CD4-positive, alpha-beta T cell treated with Interleukin-6 for 4 hours (primary cell): ENCODE measurements at places on chromosomes 4 and X.

DNA sequence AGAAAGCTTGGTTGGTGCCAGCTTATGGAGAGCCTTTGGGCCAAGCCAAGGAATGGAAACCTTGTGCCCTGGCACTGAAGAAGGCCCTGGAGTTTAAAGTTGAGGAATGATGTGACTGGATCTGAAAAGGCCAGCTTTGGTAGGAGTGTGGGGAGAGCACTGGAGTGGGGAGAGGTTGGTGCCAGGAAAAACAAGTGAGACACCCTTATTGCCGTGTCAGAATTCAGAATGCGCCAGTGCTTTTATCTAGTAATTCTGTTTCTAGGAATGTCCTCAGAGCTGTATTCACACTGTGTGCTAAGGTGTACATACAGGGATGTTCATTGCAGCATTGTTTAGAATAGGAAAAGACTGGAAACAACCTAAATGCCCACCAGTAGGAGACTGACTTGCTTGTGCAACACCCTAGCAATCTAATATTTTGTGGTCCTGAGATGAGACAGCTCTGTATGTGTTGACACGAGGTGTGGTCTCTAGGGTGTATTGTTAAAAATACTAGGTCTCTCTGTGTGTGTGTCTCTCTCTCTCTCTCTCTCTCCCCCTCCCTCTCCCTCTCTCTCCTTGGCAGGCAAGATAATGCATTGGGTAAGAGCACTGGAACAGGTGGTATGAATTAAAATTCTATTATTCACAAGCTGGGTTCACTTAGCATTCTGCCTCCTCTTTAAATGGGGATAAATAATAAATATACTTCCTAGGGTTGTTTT lies 107.8 kb downstream of the GATB start:
- no peak for DNase-seq

GRCh38 chr4:147822128-147822527 lies 90.2 kb downstream of the ARHGAP10 start:
- DNase-seq: no peak

DNA sequence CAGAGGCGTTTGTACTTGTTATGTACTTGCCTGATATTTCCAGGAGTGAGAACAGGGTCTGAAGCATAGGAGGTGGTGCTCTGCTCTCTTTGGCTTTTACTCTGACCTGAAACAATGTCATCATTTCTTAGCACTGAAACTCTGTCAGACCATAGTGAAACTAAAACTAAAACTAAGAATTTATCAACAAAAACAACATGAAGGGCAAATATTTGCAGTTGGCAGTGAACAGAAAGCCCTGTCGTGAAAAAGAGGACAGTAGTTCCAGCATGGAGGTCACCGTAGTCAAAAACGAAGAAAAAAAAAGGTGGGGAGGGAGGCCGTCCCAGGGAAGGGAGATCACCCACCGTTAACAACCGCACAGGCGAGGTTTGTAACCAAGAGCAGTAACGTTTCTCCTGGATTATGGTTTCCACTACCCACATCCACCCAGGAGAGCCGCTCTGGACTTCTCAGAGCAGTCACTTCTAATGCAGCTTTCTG lies 97.5 kb downstream of the ANK2 start:
- no peak for DNase-seq

DNA sequence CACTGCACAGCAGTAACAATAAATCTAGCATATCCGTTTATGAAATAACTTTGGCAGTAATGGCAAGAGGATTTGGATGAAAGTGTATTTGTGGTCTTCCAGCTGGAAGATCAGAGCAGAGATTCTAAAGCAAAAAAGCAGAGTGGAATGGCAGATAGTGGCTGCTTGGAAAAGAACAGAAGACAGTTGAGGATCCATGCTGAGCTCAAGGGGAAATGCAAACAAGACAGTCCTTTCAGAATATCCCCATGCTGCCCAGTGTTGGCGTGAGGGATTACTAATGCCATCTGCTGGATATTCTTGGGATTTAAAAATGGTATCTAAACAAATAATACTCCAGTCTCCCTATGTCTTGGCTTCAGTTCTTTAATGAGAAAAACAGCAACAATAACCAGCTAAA lies 629.1 kb upstream of the ATOH1 start:
- DNase-seq: no peak

GRCh38 chrX:146109362-146109761 lies 291.7 kb downstream of the SLITRK2 start:
- DNase-seq: no peak

DNA sequence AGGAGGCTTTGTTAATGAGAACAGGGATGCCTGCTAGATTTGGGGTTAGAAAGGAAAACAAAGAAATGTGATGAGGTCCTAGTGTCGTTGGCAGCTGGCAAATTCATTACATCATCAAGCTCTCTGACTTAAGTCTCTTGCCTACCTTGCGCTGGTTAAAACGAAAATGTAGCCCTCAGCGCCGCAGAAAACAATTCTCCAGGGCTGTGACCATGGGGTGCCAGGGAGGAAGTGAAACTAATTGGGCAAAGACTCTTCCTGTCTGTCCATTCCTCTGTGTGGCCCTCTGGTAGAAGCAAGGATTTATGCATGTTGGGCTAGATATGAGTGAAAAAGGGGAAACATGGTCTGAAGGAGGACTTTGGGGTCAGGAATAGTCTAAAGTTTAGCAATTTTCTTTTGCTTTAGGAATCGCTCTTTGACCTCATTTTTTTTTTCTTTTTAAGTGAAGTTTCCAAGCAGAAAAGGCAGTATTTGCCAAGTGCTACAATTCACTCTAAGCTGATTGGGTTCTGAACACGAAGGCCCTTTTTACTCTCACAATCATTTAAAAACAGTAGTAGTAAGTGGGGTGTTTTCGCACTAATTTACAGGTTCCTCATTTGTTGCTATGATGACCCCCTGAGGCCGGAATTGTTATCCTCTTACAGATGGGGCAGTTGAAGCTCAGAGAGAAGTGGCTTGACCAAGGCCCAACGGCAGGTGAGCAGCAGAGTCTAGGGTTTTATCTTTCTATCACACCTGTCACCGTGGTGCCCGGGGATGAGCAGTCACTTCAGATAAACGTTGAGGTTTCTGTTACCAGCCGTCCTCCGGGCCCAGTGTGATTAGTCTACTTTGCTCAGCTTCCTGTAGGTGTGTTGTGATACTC lies 27.3 kb upstream of the CHRNA9 start:
- peak; percentile 86 for DNase-seq

- no peak for DNase-seq
Observed at GRCh38 chr4:39719804-39720580, 22.1 kb downstream of the UBE2K start.

DNA sequence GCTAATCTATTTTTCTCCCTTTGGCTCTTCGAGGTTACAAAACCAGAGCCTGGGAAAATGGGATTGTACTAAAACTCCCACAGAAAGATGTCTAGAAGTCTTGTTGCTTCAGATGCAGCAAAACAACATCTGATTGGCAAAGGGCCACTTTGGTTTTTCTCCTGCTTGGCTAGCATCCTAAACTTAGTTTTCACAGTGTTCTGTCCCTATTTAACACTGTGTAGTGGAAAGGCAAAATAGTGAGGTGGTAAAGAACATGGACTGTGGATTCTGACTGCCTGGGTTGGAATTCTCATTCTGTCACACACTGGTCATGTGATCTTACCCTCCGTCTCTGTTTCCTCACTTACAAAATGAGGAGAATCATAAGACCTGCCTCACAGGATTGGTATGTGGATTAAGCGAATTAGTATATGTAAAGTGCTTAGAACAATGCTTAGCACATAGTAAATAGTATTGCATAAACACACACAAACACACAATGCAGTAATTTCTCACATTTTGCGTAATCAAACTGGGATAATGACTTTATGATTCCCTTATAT lies 23.5 kb downstream of the TIGD2 start:
- DNase-seq: no peak

DNA sequence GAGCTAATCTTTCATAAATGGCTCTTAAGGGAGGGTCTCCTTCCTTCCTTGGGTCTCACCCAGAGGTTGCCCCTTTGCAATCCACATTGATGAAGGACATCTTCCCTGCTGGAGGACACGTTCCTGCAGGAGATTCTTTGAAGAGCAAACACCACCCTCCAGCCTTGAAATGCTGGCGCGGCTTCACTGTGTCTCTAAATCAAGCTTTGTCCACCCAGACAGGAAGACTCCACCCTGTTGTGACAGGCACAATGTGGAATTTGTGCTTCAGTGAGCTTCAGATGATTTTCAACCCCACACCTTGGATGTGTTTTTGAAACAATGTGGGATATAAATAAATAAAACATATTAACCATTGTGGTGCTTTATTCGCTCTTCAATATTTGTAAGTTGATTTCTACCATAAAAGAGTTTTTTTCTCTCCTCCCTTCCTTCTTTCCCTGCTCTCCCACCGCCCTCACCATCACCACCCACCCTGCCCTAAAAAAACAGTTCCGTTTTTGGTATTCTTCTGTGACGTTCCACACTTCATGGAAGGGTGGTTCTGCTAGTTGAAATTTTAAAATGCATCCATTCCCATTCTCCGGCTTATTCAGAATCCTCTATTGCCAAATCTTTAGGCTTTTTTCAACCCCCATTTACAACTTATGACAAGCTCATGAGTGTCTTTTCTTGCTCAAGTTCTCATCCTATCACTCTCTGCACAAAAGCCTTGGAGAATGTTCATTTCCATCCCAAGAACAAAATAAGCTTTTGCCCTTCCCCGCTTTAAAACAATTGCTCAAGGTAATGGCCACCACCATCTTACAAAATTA lies 264.3 kb downstream of the RAPGEF2 start:
- DNase-seq: no peak

GRCh38 chr4:68683034-68683433 lies 12.6 kb upstream of the UGT2B15 start:
- DNase-seq: no peak

GRCh38 chr4:34157547-34157946 lies 2086.8 kb downstream of the ARAP2 start:
- no peak for DNase-seq

GRCh38 chr4:15706646-15707362 lies 3.9 kb downstream of the BST1 start:
- DNase-seq: no peak

GRCh38 chr4:54215379-54216077 lies 13.6 kb upstream of the PDGFRA start:
- no peak for DNase-seq

- DNase-seq: peak; percentile 45
Observed at GRCh38 chrX:16671005-16671404, 21.0 kb downstream of the S100G start.

GRCh38 chr4:89284020-89284424 lies 23.6 kb downstream of the GPRIN3 start:
- DNase-seq: no peak
